HL-60 (cell line): ENCODE measurements at places on chromosomes 6 and 20.

DNA sequence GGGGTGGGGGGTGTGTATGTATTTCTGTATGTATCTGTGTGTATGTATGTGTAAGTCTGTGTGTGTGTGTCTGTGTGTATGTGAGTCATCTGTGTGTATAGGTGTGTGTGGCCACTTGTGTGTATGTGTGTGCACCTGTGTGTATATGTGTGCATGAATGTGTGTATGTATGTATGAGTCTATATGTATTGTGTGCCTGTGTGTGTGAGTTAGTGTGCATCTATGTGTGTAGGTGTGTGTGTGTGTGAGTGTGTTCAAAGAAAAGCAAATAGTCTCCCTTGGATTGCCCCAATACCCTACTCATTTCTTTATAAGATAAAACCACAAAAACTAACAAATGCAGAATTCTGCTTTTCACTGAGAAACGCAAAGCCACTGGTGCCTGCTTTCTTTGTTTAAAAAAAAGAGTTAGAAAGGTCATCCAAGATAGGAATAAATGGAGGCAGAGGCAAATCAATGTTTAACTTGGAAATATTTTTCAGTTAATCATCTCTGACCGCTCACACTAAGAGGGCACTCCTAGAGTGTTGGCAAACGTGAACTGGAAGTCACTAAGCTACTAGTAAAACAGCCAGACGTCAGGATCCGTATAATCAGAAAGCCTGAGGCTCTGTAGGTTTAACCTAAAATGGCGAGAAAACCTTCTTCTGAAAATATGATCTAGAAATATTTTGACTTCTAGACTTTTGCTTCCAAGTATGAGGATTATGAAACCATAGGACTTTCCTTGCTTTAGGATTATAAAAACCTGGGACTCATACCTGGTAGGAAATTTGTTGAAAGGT lies 37.4 kb upstream of the JAG1 start:
- DNase-seq: no peak

DNA sequence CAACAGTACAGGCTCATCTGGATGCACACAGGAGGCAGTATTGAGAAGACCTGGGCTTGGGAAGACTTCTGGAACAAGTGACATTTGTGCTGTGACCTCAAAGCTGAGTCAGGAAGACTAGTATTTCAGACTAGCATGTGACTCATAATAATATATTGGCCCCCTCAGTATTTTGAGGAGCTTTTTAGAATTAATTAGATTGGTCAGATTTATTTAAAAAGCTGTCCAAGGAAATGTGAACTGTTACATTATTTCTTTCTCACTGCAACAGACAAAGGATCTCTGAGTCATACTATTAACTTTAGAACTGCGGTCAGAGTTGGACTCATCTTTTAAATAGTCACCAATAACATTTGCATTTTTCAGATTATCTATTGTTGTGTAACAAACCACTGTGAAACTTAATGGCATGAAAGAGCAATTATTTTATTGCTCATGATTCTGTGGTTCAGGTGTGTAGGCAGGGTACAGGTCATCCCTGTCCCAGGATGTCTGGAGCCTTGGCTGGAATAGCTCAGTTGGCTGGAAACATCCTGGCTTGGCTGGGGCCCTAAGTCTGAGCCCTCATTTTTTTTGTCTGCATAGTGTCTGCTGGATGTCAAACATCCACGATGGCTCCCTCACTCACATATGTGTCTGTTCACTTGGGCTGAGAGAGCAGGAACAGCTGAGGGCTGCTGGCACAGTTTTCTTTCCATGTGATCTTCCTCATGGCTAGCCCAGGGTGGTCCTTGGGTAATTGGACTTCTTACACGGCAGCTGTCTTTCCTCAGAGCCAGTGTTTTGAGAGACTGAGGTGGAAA lies 46.9 kb downstream of the MAP3K4 start:
- DNase-seq: no peak

- no peak for DNase-seq
These were observed 1002.0 kb upstream of the ADGRB3 start for GRCh38 chr6:67633058-67633457.

GRCh38 chr6:81049425-81050042 lies 702.9 kb downstream of the TENT5A start:
- no peak for DNase-seq

DNA sequence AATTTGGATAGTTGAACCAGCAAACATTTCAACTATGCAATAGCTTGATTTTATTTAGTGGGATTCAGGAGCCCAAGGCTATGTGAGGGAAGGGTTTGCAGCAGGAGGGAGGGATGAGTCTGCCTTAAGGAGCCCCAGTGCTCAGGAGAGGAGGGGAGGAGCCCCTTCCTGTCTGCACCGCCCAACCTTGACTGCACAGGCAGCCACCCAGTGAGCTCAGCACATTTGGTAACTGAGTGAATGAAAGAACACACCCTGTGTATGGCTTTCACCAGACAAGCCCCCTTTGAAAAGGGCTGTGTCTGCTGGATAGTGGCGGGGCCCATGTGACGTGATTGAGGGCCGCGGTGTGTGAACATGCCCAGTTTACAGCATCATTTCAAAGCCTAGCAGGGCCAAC lies 17.0 kb downstream of the DACT2 start:
- no peak for DNase-seq

GRCh38 chr20:23178806-23179205 lies 92.7 kb upstream of the CD93 start:
- DNase-seq: no peak

- no peak for DNase-seq
These were observed 3.2 kb upstream of the RBM38 start for GRCh38 chr20:57387945-57388371.

GRCh38 chr6:44706011-44706410 lies 318.5 kb downstream of the CDC5L start:
- DNase-seq: no peak

- no peak for DNase-seq
These were observed 171.3 kb upstream of the HDAC2 start for GRCh38 chr6:114142258-114142657.

GRCh38 chr6:85810558-85810957 lies 167.9 kb upstream of the SYNCRIP start:
- DNase-seq: no peak

- no peak for DNase-seq
These were observed 5.1 kb upstream of the ZBP1 start for GRCh38 chr20:57625181-57625958.

DNA sequence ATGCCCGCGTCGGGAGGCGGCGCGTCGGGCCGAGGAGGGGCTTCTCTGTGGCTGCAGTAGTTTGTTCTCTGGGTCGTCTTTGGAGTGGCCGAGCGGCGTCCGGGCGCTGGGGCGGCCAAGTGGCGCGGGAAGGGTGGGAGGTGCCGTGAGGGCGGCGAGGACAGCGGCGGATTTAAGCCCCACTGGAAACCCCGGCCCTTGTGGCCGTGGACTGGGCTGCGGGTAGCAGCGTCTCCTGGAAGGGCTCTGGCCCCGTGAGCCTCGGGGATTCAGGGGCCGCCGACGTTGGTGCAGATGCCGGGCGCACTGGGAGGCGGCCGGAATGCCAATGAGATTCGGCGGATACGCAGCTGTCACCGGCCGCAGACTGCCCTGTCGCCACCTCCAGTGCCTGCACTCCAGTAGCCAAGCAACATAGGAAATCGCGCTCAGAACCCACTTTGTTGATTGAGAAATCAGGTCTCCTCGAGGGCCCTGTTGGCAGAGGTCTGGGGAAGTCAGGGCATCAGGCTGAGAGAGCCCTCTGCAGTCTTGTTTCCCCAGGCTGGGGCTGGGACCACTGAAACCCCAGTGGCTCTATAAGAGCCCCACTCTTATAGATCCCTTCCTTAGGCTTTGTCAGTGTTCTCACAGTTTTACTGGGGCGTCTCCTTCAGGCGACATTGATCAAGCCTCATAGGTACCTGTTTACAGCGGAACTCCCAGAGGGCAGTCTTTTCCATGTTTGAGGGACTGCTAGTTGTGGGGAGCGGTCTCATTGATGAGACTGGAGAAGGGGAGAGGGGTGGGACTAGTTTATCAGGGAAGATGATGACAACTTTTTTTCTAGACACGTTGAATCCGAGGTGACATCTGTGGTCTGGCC lies 642 bp downstream of the GZF1 start:
- no peak for DNase-seq

DNA sequence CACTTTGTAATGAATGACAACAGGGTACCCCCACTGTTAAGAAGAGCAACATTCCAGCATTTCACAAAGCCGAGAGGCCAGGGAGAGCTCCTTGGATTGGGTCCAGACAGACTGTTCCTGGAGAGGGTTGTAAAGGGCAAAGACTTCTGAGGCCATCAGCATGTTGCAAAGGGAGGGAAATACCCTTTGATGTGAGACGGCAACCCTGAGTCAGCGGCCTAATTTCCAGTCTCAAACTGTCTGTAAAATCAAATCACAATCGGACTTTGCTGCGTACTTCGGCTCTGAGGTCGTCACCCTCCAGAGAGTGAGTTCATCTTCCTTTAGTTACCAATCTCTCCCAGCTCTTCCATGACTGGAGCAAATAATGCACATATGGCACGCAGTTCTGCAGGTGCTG lies 101.0 kb upstream of the DTNBP1 start:
- DNase-seq: no peak

DNA sequence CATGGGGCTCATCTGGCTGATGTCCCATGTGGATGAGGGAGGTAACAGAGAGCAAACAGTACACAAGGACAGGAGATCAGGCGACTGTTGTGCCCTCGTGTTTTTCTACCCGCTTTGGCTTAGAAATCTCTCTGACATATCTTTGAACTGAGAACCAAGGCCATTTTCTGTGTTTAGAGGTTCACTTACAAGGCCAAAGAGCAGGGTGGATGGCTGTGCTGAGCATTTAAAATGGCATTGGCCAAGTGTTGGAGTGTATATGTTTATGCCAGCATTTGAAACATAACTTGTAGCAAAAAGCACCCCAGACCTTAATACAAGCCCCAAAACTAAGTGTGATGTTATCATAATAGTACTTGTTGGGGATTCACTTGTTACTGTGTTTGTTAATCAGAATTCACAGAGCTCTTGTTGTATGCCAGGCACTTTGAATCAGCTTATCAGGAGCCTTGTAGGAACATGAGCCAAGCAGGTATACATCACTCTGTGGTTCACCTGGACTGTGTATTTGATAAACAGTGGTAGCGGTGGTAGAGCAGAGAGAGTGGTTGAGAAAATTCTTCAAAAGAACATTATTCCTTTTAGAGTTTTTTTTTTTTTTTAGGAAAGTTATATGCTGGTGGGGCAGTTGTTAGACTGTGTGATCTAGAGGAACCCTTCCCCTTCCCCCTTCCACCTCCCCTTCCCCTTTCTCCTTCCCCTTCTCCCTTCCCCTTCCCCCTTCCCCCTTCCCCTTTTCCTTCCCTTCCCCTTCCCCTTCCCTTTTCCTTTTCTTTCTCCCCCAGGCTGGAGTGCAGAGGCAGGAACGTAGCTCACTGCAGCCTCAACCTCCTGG lies 71.3 kb downstream of the ATRN start:
- DNase-seq: no peak

DNA sequence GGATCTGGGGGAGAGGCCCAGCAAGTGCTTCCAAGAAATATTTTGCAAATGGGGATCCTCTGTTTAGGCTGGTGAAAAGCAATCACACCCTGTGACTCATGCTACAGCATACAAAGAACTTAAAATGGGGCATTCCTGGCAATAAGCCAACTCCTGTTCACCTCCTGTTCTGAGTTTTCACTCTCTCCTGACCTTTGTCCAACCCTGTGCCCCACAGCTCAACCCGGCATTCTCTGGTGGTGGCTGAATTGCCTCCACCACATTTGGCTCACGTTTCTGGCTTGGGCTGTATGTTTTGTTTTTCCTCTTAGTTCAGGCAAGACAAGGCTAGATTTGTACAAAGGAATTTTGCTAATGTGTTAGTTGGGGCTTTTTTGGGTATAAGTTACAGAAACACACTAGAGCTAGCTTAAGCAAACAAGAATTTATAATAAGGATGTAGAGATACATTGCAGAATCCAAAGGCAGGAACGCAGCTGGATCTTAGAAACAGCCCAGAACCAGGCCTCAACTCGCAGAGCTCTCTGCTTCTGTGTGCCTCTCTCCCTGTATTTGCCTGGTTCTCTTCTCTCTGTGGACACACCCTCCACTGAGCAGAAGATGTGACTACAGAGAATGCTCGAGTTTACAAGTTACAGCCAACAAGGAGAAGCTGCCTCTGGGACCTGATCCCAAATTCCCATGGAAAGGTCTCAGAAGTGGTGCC lies 9.4 kb downstream of the ABCC10 start:
- DNase-seq: no peak

DNA sequence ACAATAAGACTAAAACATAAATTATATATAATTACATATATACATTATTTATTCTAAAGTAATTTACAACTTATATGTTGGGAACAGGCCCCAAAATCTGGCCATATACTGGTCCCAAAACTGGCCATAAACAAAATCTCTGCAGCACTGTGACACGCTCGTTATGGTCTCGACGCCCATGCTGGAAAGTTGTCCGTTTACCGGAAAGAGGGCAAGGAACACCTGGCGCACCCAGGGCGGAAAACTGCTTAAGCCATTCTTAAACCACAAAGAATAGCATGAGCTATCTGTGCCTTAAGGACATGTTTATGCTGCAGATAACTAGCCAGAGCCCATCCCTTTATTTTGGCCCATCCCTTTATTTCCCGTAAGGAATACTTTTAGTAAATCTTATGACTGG lies 164.9 kb downstream of the CENPW start:
- no peak for DNase-seq

- DNase-seq: no peak
These were observed 155.1 kb downstream of the CD83 start for GRCh38 chr6:14272737-14273085.

GRCh38 chr20:40638414-40638813 lies 50.6 kb downstream of the MAFB start:
- no peak for DNase-seq

DNA sequence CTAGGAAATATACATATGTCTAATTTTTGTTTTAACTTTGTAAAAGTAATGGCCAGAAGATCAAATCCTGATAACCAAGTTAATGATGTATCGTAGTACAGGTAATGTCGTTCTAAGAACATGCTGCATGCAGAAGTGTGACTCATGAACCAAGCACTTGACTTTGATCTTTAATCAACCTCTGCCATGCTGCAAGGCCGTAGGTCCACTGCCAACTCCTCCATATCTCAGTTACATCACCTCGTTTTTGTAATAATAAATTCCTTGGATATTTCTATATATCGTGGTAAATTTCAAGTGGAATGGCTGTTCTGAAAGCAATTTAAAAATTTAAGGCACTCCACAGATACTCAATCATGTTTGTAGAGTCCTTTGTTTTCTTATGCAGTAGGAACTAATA lies 771.7 kb downstream of the EPHA7 start:
- DNase-seq: no peak

DNA sequence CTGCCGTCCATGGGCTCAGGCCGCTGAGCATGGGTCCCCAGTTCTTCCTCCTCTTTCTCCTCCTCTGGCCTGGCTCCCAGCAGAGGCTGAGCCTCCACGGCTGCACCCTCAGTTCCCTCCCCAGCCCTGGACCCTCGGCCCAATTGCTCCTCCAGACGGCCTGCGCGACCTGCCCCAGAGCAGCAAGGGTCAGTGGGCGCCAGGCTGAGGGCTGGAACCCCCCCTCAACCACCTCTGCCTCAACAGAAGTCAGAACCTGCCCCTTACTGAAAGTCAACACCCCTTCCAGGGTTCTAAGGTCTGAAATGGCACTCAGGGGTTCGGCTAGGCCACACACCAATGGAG lies 15.9 kb upstream of the SPAG4 start:
- DNase-seq: no peak

- DNase-seq: no peak
These were observed 7.4 kb upstream of the PPDPF start for GRCh38 chr20:63513207-63513606.

GRCh38 chr6:101826678-101827077 lies 433.2 kb downstream of the GRIK2 start:
- DNase-seq: no peak
